CD4-positive, alpha-beta T cell treated with Interleukin-6 for 4 hours (primary cell): ENCODE measurements at places on chromosomes 6 and 20.

- no peak for DNase-seq
Observed at GRCh38 chr6:2450546-2450945, 205.1 kb upstream of the GMDS start.

DNA sequence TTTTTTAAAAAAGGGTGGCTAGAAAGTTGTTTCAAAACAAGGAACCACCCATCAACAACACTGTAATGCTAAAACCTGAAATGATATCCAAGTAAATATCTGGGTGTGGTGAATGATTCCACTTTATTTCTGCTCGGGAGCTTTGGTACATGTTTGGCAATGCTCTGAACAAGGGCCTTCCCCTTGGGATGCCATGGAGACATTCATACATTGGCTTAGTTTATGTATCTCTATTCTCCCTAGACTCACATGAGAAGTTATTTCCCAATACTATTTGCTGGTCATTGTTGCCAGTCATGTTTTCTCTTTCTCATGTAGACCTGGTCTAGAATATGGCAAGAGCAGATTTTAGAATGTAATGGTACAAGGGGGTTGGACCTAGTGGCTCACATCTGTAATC is 22.9 kb downstream of the ADTRP start:
- DNase-seq, result no peak

DNA sequence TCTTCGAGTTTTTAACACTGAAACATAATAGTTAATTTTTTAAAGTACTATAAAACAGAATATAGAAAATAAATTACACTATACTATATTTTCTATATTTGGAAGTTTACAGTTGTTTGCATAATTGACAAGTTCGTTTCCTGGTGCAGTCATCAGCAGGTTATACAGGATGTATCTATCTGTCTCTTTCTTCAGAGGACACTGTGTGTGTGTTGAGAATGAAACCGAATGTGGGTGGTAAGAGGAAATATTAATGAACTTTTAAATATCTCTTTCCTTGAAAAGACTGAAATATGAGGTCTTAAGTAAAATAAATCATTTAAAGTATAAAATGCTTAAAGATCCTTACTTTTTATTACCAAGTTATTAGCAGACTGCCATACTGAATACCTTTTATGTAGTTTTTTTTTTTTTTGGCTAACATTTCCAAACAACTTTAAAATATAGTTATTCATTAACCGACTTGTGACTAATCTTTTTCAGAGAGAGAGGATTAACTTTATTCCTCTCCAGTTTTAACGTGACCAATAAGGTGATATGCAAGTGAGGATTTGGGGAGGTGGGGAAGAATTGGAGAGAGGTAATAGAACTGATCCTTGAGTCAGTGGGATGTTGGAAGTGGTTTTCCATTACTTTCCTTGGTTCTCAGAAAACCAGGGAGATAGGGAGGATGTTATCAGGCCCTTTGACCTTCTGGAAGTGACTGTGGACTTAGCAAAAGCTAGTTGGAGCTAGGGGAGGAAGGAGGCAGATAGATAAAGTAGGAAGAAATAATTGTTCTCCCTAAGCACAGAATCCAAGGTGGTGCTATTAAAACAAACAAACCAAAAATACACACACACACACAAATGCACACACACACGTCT is 380.0 kb upstream of the FLRT3 start:
- no peak for DNase-seq

- no peak for DNase-seq
Observed at GRCh38 chr6:87731080-87731479, 29.0 kb upstream of the AKIRIN2 start.

GRCh38 chr6:5557506-5557905 is 296.2 kb downstream of the FARS2 start:
- no peak for DNase-seq

DNA sequence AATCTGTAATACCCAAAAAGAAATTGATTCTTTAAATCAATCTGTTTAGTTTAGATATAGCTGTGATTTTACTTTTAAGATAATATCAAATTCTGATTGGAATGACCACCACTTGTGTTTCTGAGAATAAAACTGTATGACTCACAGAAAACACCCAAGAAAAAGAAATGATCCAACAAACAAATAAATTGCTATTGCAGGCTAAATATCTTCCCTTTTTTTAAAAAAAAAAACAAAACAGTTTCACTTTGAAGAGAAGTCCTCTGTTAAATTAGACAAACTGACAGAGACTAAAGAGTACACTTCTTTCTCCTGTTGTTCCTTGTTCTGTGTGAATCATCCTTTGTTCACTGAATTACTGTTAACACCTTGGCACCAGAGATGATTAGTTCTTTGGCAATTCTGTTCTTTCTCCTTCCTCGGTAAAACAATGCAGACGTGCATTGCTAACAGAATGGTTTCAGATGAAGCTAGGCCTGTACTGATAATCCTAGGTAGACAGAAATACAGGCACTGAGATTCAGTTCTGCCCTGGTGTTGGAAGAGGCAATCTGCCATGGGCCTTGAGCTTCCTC is 895.2 kb upstream of the CITED2 start:
- DNase-seq, result no peak

GRCh38 chr20:49272654-49273053 is 5.2 kb downstream of the ZNFX1 start:
- no peak for DNase-seq

DNA sequence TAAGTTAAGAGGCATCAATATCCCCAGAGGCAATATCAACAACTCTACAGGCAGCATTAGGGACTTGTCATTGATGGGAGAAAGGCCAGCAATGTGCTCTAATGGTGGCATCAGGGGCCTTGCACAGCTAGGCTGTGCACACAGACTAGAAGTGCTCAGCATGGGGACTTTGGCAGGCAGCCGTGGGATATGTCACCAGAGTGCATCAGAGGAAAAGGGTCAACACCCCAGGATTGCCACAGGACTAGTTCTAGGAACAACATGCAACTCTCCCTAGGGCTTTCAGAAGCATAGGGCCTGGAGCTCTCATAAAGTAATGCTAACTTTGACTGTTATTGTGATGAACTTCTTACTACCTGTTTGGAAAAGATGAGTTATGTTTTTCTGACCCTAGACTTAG is 32.2 kb upstream of the OSTM1 start:
- no peak for DNase-seq

DNA sequence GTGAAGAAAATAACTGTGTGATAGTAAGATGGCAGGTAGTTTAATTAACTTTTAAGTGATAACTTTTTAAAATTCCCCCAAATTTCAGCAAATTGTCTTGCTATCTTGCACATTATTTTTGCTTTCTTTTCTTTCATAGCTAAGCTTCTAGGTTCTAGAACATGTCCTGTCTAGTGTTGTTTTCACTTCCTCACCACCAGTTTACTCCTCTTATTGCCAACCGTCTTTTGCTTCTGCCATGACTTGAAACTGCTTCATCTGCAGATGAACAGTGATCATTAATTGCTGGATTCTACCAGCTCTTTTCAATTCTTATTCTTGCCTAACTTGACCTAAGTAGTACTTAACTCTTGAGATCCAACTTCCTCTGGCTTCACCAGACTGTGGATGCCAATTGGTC is 137.8 kb downstream of the CENPW start:
- no peak for DNase-seq

DNA sequence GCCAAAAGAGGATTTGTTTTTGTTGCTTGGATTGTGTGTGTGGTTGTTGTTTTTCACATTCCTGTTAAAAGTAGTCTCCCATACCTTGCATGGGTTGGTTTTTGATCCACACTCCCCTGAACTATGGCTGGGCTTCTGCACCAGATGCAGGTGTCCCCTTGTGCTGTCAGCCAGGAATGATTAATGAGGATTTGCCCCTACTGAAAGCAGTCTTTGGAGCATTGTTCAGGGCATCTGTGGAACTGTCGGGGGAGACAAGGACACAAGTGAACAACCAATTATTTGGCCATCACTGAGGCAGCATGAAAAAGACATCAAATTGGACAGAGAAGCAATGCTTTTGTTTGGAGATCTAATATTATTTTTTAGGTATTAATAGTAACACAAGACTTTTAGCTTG is 373.2 kb upstream of the MMS22L start:
- no peak for DNase-seq

DNA sequence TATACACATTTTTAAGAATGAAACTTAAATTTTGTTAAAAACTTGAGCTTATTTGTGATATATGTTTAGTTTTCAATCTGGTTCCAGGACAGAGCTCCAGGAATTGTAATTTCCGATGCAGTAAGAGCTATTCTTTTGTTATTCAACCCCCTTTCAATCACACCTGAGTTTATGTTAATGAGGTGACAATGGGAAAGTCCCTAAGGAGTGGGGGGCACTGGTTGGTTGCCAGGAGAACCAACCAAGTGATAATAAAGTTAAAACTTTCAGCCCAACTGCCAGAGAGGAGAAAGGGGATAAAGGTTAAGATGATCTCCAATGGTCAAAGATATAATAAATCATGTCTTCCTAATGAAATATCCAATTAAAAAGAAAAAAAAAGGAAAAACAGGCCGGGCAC is 19.8 kb downstream of the MDN1 start:
- no peak for DNase-seq

- DNase-seq, result no peak
Observed at GRCh38 chr6:47133230-47134000, 91.3 kb upstream of the ADGRF1 start.

GRCh38 chr6:107716688-107717089 is 107.4 kb downstream of the SCML4 start:
- peak; percentile 85 for DNase-seq

- no peak for DNase-seq
Observed at GRCh38 chr20:16563066-16563806, 10.0 kb downstream of the KIF16B start.

GRCh38 chr20:34717230-34718095 is 13.3 kb downstream of the TP53INP2 start:
- no peak for DNase-seq

DNA sequence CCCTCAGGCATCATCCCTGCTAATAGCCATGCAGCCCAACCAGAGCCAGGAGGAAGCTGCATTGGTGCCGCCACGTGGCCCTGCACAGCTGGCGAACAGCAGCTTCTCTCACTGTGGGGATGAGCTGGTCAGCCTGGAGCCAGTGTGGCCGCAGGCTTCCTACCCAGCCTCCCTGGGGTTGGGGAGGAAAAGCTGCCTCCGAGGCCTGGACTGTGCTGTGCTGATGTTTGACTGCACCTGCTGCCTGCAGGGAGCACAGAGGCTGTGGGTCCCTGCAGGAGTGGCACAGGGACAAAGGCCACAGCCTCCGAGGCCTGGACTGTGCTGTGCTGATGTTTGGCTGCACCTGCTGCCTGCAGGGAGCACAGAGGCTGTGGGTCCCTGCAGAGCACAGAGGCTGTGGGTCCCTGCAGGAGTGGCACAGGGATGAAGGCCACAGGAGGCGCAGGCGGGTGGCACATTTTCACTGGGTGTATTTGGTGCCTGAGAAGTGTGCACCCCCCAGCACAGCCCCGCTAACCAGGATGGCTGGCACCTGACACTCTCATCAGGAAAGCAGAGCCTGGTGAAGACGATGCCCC is 83.9 kb downstream of the DLL1 start:
- no peak for DNase-seq

DNA sequence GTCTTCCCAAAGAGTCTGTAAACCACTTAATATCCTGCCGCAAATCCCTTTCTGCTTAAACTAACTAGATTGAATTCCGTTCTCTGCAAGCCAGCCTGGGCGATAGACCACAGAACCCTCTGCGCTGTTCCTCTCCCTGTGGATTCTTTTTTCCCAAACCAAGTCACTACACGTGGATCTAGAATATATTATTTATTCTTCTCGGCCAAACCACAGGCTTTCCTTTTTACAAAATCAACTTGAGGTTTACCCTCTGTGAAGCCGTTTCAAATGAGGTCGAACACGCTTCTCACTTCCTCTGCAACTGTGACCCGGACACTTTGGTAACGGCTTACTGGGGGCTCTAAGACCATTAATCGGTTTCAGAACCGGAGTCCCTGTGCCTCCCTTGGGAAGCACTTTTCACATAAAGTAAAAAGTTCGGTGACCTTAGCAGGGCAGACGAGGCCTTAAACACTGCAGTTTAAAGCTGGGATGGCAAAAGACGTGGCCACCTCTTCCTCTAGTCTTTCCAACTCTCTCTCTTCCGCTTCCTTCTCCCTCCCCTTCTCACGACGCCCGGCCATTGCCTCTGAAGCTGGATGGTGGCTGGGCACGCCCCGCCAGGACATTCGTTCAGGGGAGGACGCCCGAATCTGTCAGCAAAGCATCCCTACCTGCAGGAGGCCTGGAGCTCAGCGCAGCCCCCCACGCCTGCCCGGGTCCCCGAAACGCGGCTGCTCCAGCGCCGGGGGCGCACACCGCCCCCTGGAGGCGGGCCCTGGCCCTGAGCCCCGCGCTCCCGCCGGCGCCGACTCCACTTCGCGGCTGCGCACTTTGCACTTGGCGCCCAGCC is 55.0 kb upstream of the FOXC1 start:
- peak; percentile 81 for DNase-seq

- no peak for DNase-seq
Observed at GRCh38 chr6:118216751-118217150, 309.7 kb downstream of the SLC35F1 start.

DNA sequence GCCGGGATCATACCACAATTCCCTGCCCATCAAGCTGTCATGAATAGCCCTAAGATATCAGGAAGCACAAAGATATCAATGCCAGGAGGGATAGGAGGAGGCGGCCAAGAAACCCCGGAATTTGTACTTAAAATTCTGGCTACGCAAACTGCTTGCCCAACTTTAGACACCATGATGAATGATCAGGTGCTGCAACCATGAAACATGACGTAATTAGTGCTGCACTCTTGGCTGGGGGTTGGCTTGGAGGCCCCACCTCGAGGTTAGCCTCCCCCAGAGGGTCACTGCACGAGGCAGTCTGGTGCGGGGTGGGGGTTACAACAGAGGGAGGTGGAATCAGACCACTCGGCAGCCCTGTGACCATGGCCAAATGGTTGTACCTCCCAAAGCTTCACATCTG is 8.9 kb downstream of the SIRPA start:
- DNase-seq, result no peak

- no peak for DNase-seq
Observed at GRCh38 chr6:33029328-33030184, 20.2 kb upstream of the HLA-DOA start.
